Left colon (tissue), 2 donors: ENCODE measurements at places on chromosomes 5 and 9. TPM values are rescaled to one million over a fixed set of nuclear protein-coding genes. Genes with fewer than 3 reads are reported as not detected.

Gene TGFBR1
- 25.3 TPM for total RNA-seq

Gene PNPLA7
- total RNA-seq: 22.4 TPM

Gene CAMK4
- total RNA-seq: 3.1 TPM

Gene LCN2
- 358 TPM for total RNA-seq

Gene CDH6
- total RNA-seq: 1.1 TPM

Gene EIF4EBP3
- total RNA-seq: 32.9 TPM

Gene PCDHB7
- 0.12 TPM for total RNA-seq

Gene PCDHGA5
- 1.5 TPM for total RNA-seq

- no peak for DNase-seq
These were observed 25.0 kb downstream of the TNFSF8 start for GRCh38 chr9:114905170-114905940.

DNA sequence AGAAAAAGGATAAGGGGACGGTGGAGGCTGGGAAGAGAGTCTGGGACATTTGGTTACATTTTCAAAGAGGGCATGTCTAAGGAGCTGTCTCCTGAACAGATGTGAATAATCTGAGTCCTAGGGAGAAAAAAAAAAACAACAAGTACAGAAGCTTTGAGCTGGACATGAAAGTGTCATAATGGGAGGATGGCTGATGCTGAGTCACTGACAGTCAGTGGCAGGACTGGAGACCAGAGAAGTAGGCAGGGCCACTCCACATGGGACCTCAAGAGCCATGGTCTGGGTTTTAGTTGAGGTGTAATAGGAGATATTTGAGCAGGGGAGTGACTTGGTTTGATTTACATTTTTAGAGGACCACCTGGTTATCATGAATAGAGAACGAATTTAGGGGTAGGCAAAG lies 70.6 kb downstream of the DPYSL3 start:
- DNase-seq: no peak

DNA sequence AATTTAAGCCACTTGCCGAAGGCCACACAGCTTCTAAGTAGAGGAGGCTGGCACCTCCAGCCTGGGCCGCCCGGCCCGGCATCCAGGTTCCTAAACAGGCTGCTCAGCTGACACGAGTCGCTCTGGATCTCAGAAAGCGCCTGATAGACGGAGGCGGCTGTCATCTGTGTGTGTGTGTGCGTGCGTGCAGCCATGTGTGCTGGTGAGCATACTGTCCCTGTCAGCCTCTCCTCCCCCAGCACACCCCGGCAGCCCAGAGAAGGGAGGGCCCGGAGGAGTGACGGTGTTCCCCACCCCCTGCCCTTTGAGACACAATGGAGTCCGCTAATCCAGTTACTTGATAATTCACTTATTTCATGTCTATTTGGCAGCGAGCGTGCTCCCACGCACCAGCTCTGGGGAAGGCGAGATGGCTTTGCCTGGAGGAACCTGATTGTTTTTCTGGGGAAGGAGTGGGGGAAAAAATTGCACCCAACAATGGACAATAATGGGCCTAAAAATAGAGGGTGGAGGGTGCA lies 20.0 kb downstream of the NTNG2 start:
- DNase-seq: no peak

DNA sequence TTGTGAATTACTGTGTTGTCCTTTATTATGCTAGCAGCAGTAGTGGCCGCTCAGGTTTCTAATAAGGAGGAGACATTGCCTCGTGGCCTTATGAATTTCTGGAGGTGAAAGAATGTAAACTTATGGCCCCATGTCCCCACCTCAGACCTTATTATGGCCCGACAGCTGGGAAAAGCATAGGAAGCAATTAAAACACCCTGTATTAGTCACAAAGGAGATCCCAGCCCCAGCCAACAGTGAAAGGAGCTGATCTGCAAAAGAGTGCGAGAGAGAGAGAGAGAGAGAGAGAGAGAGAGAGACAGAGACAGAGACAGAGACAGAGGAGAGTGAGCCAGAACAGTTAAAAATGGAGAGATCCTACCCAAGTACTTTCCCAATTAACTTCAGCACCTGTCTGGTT lies 269.3 kb downstream of the DMRT2 start:
- no peak for DNase-seq

- DNase-seq: peak; percentile 64
These were observed 22.0 kb upstream of the AK3 start for GRCh38 chr9:4762886-4763541.

DNA sequence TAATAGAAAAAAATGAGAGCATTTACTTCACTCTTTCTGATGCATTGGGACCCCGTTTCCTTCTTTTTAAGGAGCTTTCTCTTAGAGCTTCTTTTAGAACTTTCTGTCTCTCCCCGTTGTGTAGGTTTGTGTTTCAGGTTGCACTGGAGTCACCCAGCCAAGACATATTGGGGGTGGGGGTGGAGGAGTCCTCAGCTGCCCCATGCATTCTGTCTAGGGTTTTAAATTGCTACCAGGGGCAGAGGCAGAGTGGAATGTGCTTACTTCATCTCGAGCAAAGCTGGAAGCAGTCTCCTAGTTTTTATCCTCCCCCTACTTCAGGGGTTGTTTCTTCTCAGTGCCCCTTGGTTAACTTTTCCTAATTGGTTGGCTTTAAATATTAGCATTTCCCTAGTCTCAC lies 9.4 kb downstream of the OR2K2 start:
- no peak for DNase-seq

GRCh38 chr9:133322701-133323100 lies 13.3 kb downstream of the SURF6 start:
- no peak for DNase-seq

GRCh38 chr5:31531543-31531887 lies 378 bp downstream of the DROSHA start:
- peak; percentile 51 for DNase-seq

GRCh38 chr9:137350696-137351584 lies 48.9 kb upstream of the NRARP start:
- no peak for DNase-seq

DNA sequence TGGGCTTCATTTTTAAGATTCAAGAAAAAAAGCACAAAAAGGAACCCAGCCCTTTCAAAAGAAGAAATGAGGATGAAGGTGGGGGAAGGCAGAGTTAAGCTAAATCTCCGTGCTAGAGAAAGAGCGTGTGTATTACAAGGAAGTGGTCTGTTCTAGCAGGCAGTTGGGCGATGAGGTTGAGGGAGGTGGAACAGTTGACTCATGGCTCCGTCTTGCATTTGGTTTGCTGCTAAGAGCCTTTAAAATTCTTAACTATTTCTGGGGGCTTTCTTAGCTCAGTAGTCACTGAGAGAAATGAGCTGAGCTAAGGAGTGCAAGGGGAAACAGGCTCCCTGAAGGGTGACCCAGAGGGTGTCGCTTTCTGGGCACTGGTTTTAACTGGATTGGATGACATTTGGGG lies 117.4 kb downstream of the GCNT1 start:
- no peak for DNase-seq

DNA sequence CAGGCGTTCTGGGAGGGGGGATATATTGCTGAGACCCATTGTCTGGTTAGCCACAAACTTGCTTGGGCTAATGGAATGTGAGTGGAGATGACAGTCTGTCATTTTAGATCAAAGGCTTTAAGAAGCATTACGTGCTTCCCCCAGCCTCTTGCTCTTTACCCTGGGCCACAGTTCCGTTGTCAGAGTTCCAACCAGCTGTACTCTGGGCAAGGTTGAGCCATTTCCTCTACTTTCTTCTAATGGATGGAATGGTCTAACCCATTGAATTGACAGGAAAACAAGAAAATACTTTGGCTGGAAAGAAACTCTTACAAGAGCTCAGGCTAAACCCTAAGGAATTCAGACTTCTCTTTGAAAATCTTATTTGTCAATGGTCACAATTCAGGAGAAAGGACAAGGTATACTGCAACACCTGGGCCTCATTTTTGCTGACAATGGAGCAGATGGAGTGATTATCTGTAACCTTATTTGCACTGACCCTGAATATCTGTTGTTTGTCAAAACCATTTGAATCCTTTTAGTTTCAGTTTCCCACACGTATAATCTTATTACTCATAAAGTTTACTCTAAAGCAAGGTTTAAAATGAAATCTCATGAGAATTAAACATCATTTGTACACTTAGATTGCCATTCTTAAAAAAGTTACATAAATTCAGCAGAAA lies 231.4 kb downstream of the PDE4D start:
- no peak for DNase-seq

DNA sequence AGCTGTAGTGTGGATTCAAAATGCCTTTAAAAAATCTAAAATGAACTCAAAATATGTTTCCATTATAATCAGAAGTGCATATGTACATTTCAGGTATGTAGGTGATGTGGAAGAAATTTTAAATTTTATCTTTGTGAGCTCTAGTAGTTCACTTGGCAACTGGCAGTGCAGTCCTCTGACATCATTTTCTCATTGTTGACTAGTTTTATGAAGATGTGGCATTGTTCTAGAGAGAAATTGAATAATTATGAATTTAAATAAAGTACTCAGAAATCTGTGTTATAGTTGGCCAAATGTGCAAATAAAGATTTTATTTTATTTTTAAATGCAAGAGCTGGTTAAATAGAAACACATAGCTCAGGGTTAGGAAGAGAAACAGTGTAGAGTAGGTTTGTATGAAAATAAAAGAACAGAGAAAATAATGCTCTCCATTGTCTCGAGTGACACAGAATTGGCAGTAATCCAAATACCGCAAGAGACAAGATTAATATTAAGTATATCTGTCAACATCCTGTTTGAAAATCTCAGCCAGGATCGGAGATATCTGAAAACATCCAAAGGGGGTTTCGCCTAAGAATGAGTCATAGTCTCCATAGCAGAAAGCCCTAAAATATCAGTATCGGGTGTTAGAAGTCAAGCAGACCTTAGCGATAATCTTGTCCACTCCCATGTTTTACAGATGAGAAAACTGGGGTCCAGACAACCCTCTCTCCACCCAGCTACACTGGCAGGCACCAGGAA lies 189.4 kb downstream of the CCDC192 start:
- DNase-seq: no peak

DNA sequence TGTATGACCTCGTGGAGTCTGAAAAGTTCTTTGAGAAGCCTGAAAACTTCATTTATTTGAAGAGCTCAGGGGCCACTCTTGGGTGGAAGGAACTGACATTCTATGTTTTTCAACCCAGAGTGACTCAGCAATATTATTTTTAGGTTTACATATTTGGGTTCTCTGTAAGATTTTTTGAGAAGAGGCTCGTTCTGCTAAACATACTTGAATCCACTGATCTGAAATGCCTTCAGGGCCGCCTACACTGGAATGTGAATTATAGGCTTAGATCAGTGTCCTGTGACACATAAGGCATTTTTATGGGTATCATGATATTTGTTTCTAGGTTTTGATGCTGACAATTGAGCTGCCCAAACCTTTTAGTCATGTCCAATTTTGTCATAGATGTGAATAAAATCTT lies 86.2 kb downstream of the PSAT1 start:
- no peak for DNase-seq

GRCh38 chr5:171272996-171273970 lies 35.8 kb upstream of the TLX3 start:
- no peak for DNase-seq

GRCh38 chr5:132226516-132227234 lies 978 bp downstream of the P4HA2 start:
- peak; percentile 24 for DNase-seq

GRCh38 chr5:150209099-150209635 lies 19.3 kb downstream of the SLC6A7 start:
- DNase-seq: peak; percentile 87

- DNase-seq: no peak
These were observed 29.7 kb upstream of the ERCC6L2 start for GRCh38 chr9:95845751-95846150.

- DNase-seq: no peak
These were observed 30.8 kb downstream of the COL15A1 start for GRCh38 chr9:98974554-98974953.

- no peak for DNase-seq
These were observed 61.8 kb downstream of the CTSL start for GRCh38 chr9:87787735-87788134.

DNA sequence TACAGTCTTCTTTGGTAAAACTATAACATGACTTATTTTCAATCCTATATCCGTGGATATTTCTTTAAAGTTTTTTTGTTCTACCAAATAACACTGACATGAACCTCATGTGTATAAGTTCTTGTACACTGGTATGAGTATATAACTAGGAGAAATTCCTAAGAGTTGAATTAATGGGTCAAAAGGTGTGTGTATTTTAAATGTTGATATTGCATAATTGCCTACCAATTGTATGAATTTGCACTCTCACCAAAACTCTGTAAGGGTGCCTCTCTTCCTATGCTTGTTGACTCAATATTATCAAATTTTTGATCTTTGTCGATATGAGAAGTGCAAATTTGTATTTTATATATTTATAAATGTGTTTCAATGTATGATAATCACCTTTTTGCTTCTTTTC lies 22.9 kb upstream of the CCL21 start:
- no peak for DNase-seq

DNA sequence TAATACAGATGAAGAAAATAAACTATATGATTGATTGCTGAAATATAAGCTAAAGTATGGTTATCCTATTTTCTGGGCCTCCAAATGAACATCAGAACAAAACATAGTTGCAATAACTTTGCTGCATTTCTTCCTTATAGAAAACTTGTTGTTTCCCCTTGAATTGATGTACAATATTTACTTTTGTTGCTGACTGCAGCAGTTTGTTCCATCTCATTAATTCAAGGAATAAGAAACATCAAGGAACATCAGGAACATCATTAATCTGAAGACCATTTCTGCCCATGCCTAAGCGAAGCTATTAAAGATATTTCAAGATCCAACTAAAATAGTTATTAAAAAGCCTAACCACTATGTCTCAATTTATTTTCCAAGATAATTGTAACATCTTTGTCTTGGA lies 363.6 kb upstream of the EDIL3 start:
- no peak for DNase-seq

GRCh38 chr5:54087436-54087835 lies 222.9 kb downstream of the ARL15 start:
- DNase-seq: no peak

GRCh38 chr5:76560952-76561891 lies 62.0 kb downstream of the F2RL2 start:
- no peak for DNase-seq

GRCh38 chr5:133311176-133311575 lies 259.4 kb downstream of the HSPA4 start:
- no peak for DNase-seq

- DNase-seq: no peak
These were observed 181.5 kb upstream of the ISL1 start for GRCh38 chr5:51201708-51202107.
